ENCODE measurements at places on chromosomes 2 and 18.

DNA sequence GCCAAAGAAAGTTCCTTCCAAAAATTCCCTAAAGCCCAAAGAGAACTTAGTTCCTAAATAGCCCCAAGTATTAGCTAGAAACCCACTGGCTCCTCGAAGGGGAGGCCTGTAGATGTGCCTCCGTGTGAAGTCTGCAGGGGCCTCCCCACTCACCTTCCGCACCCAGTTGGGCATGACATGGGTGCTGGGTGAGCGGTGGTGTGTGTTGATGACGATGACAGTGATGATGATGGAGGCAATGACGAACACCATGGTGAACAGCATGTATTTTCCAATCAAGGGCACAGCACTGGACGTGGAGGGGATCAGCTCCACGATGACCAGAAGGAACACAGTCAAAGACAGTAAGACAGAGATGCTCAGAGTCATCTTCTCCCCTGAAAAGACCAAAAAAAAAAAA lies 14.5 kb downstream of the CHRNA1 start:
- DNase-seq, result no peak

GRCh38 chr2:162579986-162580385 lies 236.1 kb downstream of the GCA start:
- no peak for DNase-seq

- DNase-seq, result no peak
These were observed 84.8 kb downstream of the VRK2 start for GRCh38 chr2:58131191-58132011.

DNA sequence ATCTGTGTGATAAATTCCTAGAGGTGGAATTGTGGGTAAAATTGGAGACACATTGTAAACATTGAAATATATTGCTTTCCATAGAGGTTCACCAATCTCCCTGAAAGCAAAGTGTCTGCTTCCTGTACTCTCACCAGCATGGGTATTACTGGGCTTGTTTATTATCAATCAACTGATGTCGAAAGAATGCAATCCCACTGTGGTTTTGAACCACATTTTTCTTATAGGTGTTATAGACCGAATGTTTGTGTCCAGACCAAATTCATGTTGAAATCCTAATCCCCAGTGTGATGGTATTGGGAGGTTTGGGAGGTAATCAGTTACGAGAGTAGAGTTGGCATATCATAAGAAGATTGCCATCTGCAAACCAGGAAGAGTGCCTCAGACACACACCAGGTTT lies 1212.4 kb downstream of the LRP1B start:
- DNase-seq, result no peak

GRCh38 chr18:7980136-7980535 lies 413.0 kb downstream of the PTPRM start:
- no peak for DNase-seq

All from activated CD4-positive, alpha-beta T cell treated with anti-CD3 and anti-CD28 coated beads, Interleukin-2, Interleukin-4, amounts not matched to agents 100 ng/mL and 50 ng/mL, durations not matched to agents 16 hours and 8 hours (primary cell).